ENCODE measurements at places on chromosomes 12 and 14. TPM values are rescaled to one million over a fixed set of nuclear protein-coding genes. Genes with fewer than 3 reads are reported as not detected.
A peak's percentile ranks its signal among the peaks of the same experiment; 100 is the strongest.

- H3K4me1 ChIP-seq = no peaks in the 10 kb centered on the region
- H3K27me3 ChIP-seq = no peaks in the 10 kb centered on the region
- peaks cover 10% of the 10 kb centered on the region for H3K36me3 ChIP-seq
- no peak overlapping the region for H3K4me3 ChIP-seq
- DNase-seq = no peak
Measured at GRCh38 chr14:57291692-57292647, 23.2 kb downstream of the AP5M1 start.

GRCh38 chr14:92247341-92247740 is 75.6 kb upstream of the SLC24A4 start:
- H3K4me3 ChIP-seq = no peak overlapping the region
- H3K27me3 ChIP-seq = peaks cover 10% of the 10 kb centered on the region
- no peaks in the 10 kb centered on the region for H3K4me1 ChIP-seq

DNA sequence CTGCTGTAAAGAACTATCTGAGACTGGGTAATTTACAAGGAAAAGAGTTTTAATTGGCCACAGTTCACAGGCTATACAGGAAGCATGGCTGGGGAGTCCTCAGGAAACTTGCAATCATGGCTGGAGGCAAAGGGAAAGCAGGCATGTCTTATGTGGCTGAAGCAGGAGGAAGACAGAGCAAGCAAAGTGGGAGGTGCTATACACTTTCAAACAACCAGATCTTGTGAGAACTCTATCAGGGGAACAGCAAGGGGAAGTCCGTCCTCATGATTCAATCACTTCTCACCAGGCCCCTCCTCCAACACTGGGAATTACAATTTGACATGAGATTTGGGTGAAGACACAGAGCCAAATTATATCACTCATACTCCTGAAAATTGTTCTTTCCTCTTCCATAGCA is 109.5 kb upstream of the PKP2 start:
- no peak overlapping the region for H3K4me3 ChIP-seq
- no peaks in the 10 kb centered on the region for H3K4me1 ChIP-seq
- H3K27me3 ChIP-seq = no peaks in the 10 kb centered on the region
- H3K27ac ChIP-seq = no peak overlapping the region

GRCh38 chr12:81077686-81078441 is at the start of gene ACSS3:
Gene ACSS3, plus strand, starts transcription at chr12:81078079. Its CDS starts 42 bp downstream, at chr12:81078121.
- no peak within 1 kb of the TSS for H3K27ac ChIP-seq
- H3K4me1 ChIP-seq = no peaks in the 10 kb centered on the region
- peaks cover 3% of the 10 kb centered on the region for H3K36me3 ChIP-seq

- peak; percentile 56 for DNase-seq
- peaks cover 16% of the 10 kb centered on the region for H3K4me1 ChIP-seq
- peaks cover 4% of the 10 kb centered on the region for H3K36me3 ChIP-seq
- peaks cover 2% of the 10 kb centered on the region for H3K27me3 ChIP-seq
- peak overlapping the region; percentile 87 for H3K4me3 ChIP-seq
Measured at GRCh38 chr14:90828642-90829487, 12.6 kb upstream of the TTC7B start.

- H3K4me1 ChIP-seq = no peaks in the 10 kb centered on the region
- peaks cover 14% of the 10 kb centered on the region for H3K36me3 ChIP-seq
- H3K4me3 ChIP-seq = no peak overlapping the region
- no peak overlapping the region for H3K27ac ChIP-seq
- H3K27me3 ChIP-seq = peaks cover 2% of the 10 kb centered on the region
Measured at GRCh38 chr14:77290705-77291104, 19.7 kb upstream of the NGB start.

GRCh38 chr12:106187155-106187789 is 48.5 kb upstream of the NUAK1 start:
- H3K4me3 ChIP-seq = no peak overlapping the region
- H3K27ac ChIP-seq = no peak overlapping the region
- no peaks in the 10 kb centered on the region for H3K4me1 ChIP-seq
- DNase-seq = no peak
- no peaks in the 10 kb centered on the region for H3K36me3 ChIP-seq

Gene SERPINA12
- not detected for polyA plus RNA-seq

Gene BHLHE41
- polyA plus RNA-seq = not detected

Gene RDH11
- polyA plus RNA-seq = 76.1 TPM

Gene DHRS7
- polyA plus RNA-seq = 485 TPM

All from immature natural killer cell (primary cell).